ENCODE measurements at places on chromosomes 13 and 19. TPM values are rescaled to one million over a fixed set of nuclear protein-coding genes. Genes with fewer than 3 reads are reported as not detected.

The FOSB gene
- total RNA-seq: 0.88 TPM

The MKNK2 gene
- total RNA-seq: 102 TPM

The ZNF772 gene
- total RNA-seq: 17.4 TPM

The TTC9B gene
- not detected for total RNA-seq

The PDX1 gene
- total RNA-seq: not detected

The ZNF790 gene
- total RNA-seq: 8.0 TPM

The EXOC3L2 gene
- total RNA-seq: not detected

The ZNF555 gene
- 7.2 TPM for total RNA-seq

The DLEU7 gene
- not detected for total RNA-seq

The PODNL1 gene
- 4.8 TPM for total RNA-seq

The PPM1N gene
- 0.46 TPM for total RNA-seq

The DACH1 gene
- not detected for total RNA-seq

The S1PR5 gene
- 5.4 TPM for total RNA-seq

The NANOS3 gene
- not detected for total RNA-seq

The ZNF470 gene
- 9.5 TPM for total RNA-seq

The C19orf67 gene
- total RNA-seq: not detected

The ZNF562 gene
- total RNA-seq: 32.2 TPM

The LGALS14 gene
- total RNA-seq: not detected

The GPR18 gene
- not detected for total RNA-seq

The ZSCAN4 gene
- 0.37 TPM for total RNA-seq

The POSTN gene
- total RNA-seq: 20.1 TPM

The SEMA6B gene
- total RNA-seq: 0.30 TPM

The CA11 gene
- total RNA-seq: 0.30 TPM

The KIR3DL1 gene
- not detected for total RNA-seq

The ZNF112 gene
- total RNA-seq: 9.2 TPM

The ZNF525 gene
- 8.5 TPM for total RNA-seq

The KIR2DL1 gene
- total RNA-seq: not detected

The CALR3 gene
- total RNA-seq: 0.09 TPM

The IGFL2 gene
- total RNA-seq: 0.05 TPM

The DPF1 gene
- total RNA-seq: 2.4 TPM

The ZNF568 gene
- 11.5 TPM for total RNA-seq

The SHANK1 gene
- 6.8 TPM for total RNA-seq

The ZNF675 gene
- total RNA-seq: 6.2 TPM

The NFIX gene
- total RNA-seq: 29.7 TPM

The ZNF837 gene
- 1.9 TPM for total RNA-seq

The GARIN5A gene
- total RNA-seq: not detected

The SPRYD7 gene
- total RNA-seq: 8.3 TPM

The COLGALT1 gene
- total RNA-seq: 222 TPM

The SLC5A5 gene
- not detected for total RNA-seq

The ZNF45 gene
- 20.5 TPM for total RNA-seq

The CLDN10 gene
- total RNA-seq: not detected

The KCNJ14 gene
- total RNA-seq: 0.59 TPM

The OR7C1 gene
- not detected for total RNA-seq

The TSPAN16 gene
- not detected for total RNA-seq

The ODAD3 gene
- 0.30 TPM for total RNA-seq

The WDR87 gene
- not detected for total RNA-seq

The DZIP1 gene
- 62.4 TPM for total RNA-seq

The PCDH17 gene
- total RNA-seq: 0.60 TPM

The LGI4 gene
- 0.05 TPM for total RNA-seq

The FTL gene
- 3,939 TPM for total RNA-seq

The LYPD5 gene
- total RNA-seq: 1.2 TPM

The ERICH6B gene
- not detected for total RNA-seq

The TSSK6 gene
- total RNA-seq: 1.2 TPM

The ELANE gene
- total RNA-seq: not detected

The AMER2 gene
- not detected for total RNA-seq

Data from smooth muscle cell of the umbilical artery (primary cell).